Activated T-cell treated with anti-CD3 and anti-CD28 coated beads, Interleukin-2, amount 50 U/mL, for 24 hours (primary cell): ENCODE measurements at places on chromosomes 7 and 10.

- peak overlapping the region; percentile 73 for H3K4me3 ChIP-seq
- H3K27me3 ChIP-seq: no peaks in the 10 kb centered on the region
- no peak for DNase-seq
- H3K4me1 ChIP-seq: peaks cover 23% of the 10 kb centered on the region
These were observed 53.7 kb downstream of the TAF3 start for GRCh38 chr10:7872041-7872442.

GRCh38 chr10:3567291-3567963, 217.6 kb downstream of the KLF6 start:
- peaks cover 23% of the 10 kb centered on the region for H3K4me1 ChIP-seq
- H3K27me3 ChIP-seq: no peaks in the 10 kb centered on the region
- no peaks in the 10 kb centered on the region for H3K36me3 ChIP-seq
- H3K4me3 ChIP-seq: no peak overlapping the region
- no peak for DNase-seq

DNA sequence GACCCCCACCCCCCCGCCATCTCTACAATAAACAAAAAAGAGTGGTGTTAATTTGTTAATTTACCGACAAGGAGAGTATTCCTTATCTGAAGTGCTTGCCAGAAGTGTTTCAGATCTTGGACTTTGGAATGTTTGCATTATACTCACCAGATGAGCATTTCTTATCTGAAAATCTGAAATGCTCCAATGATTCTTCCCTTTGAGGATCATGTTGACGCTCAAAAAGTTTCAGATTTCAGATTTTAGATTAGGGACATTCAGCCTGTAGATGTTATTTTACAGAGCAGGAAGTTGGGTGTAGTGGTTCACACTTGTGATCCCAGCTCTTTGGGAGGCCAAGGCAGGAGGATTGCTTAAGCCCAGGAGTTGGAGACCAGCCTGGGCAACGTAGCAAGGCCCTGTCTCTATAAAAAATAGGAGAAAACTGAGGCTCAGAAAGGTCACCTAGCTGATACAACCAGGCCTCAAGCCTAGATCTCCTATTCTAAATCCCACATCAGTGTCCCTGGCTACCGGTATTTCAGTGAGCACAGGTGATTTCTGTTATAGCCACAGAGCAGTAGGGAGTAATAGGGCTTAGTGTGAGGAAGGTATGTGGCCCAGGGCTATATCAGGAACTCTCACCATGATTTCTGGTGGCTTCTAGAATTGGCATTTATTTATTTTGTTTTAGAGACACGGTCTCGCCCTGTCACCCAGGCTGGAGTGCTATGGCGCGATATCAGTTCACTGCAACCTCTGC, 35.4 kb downstream of the TMEM120A start:
- no peaks in the 10 kb centered on the region for H3K4me1 ChIP-seq
- peaks cover 59% of the 10 kb centered on the region for H3K36me3 ChIP-seq
- no peak overlapping the region for H3K4me3 ChIP-seq
- H3K27ac ChIP-seq: no peak overlapping the region
- no peak for DNase-seq
- H3K27me3 ChIP-seq: no peaks in the 10 kb centered on the region

GRCh38 chr10:13993673-13994089, 337.0 kb downstream of the FRMD4A start:
- no peak overlapping the region for H3K4me3 ChIP-seq
- no peak for DNase-seq
- no peaks in the 10 kb centered on the region for H3K36me3 ChIP-seq
